Stimulated activated CD8-positive, alpha-beta memory T cell treated with anti-CD3 and anti-CD28 coated beads, Interleukin-15, amount 100 ng/mL, for 24 hours (primary cell): ENCODE measurements at places on chromosomes 3 and 15.

DNA sequence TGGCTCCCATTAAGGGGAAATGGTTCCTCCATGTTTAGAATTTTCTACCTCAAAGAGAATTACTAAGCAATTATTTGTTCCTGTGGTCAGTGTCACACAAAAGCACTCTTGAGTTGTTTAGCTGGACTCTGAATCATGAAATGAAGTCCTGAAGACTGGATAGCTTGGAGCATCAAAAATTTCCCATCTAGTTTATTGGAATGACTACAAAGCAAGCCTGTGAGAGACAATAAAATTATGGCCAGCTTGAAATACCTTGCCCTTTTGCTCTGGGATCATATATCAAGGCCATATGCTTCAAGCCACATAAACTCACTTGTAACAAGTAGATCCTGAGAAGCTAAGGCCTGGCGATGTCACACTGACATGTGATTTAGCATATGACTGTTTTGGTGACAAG lies 292.3 kb downstream of the TIGIT start:
- no peak for DNase-seq

GRCh38 chr3:114756506-114757279 lies 390.4 kb downstream of the ZBTB20 start:
- no peak for DNase-seq

GRCh38 chr3:63976161-63976871 lies 47.0 kb downstream of the PSMD6 start:
- no peak for DNase-seq

- DNase-seq, result no peak
Observed at GRCh38 chr3:187968883-187969580, 184.9 kb upstream of the LPP start.

- no peak for DNase-seq
Observed at GRCh38 chr3:170759511-170760173, 110.4 kb downstream of the RPL22L1 start.

DNA sequence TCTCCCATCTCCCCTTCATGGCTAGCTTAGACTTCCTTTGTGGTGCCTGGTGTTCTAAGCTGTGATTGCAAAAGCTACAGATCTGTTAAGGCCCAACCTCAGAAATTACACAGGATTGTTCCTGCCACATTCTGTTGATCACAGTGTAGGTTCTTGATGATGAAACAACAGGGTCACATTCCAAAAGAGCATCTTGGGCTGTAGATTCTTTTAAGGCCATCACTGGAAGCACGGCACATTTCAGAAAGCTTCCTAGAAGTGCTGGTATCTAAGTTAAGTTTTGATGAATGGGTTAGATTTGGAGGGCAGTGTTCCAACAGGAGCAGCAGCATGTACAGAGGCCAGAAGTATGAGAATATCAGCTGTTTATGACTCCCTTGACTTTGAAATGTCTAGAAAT lies 107.5 kb upstream of the SKOR1 start:
- no peak for DNase-seq

GRCh38 chr15:47718497-47719437 lies 1.5 kb downstream of the SEMA6D start:
- no peak for DNase-seq

DNA sequence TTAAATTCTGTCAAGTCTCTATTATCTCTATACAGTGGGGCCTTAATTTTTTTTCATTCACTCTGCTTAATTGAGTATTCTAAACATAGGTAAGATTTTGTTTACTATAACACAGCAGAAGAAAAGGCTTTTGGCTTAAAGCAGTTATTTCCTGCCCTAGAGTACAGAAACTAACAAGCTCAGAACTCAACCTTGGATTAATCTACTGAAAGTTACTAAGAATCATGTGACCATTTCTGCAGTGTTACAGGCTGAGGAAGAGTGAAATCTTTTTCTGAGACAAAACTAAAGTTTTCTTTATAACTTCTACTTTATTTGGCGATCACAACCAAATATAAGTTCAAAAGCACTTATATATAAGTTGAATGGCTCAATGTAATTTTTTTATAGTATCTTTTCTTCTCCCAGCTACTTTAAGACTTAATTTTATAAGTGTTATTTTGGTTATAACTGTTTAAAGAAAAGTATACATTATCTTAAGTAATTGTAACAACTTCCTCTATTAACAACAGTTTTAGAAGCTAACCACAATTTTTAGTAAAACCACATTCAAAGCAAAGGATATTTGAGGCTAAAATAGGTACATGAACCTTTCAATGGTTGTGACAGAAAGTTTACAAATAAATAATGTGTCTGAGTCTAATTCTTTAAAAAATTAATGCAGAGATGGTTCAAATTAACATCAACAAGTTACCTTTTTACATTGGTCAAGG lies 240.6 kb upstream of the NAALADL2 start:
- no peak for DNase-seq

DNA sequence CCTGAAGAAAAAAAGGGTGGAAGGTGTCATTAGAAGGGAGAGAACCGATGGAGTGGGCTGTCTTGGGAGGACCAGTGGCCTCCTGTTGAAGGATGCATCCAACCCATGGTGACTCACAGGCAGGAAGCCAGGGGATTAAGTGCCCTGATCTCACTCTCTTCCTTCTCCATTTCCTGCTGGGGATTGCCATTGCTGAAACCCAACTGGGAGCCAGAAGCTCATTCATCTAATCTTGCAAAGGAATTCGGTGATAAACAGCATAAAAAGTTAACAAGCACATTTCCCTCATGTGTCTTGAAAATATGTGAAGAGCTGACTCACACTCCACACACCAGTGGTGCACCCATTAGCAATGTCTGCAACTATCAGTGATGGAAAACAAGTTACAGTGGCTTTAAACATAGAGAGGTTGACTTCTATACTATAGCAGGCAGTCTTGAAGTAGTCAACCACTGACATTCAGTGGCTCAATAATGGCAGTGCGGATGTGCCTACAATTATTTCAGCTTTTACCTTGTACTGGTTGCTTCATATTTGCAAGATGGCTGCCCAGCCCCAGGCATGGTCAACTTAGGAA lies 12.8 kb upstream of the CSRNP1 start:
- DNase-seq, result no peak

GRCh38 chr3:116433552-116433951 lies 11.7 kb downstream of the LSAMP start:
- DNase-seq, result no peak

DNA sequence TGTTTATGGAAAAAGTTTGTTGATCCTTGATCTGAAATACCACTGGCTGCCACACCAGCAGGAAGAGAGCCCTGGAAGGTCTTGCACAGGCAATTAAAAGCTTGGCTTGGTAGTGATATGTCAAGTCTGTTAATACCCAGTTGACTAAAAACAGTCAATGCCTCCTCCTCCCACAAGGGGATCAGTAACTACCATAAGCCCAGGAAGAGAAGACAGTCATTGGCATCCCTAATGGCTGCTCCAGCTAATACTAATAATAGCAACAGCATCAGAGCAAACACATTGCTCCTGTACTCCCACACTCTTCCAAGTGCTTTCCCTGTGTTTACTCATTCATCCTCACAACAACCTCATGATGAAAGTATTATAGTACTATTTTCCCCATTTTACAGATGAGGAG lies 528.6 kb downstream of the TAFA4 start:
- no peak for DNase-seq

DNA sequence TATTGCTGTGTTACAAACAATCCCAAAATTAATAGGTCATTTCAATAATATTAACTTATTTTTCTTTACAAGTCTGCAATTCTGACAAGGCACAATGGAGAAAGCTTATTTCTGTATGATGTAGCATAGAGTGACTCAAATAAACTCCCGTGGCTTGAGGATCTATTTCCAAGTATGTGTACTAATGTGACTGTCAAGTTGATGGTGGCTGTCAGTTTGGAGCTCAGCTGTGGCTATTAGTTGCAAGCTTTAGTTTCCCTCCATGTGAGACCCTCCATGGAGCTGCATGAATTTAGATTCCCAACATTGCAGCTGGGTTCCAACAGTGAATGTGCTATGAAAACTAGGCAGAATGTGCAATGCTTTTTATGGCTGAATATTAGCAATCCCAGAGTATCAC lies 515.5 kb upstream of the GBE1 start:
- no peak for DNase-seq

- no peak for DNase-seq
Observed at GRCh38 chr3:124919756-124920155, 14.8 kb downstream of the MUC13 start.

- no peak for DNase-seq
Observed at GRCh38 chr3:7282988-7283387, 422.1 kb downstream of the GRM7 start.

GRCh38 chr15:77025941-77026411 lies 31.1 kb downstream of the PSTPIP1 start:
- no peak for DNase-seq

GRCh38 chr15:49464522-49464921 lies 41.5 kb downstream of the FGF7 start:
- DNase-seq, result no peak

DNA sequence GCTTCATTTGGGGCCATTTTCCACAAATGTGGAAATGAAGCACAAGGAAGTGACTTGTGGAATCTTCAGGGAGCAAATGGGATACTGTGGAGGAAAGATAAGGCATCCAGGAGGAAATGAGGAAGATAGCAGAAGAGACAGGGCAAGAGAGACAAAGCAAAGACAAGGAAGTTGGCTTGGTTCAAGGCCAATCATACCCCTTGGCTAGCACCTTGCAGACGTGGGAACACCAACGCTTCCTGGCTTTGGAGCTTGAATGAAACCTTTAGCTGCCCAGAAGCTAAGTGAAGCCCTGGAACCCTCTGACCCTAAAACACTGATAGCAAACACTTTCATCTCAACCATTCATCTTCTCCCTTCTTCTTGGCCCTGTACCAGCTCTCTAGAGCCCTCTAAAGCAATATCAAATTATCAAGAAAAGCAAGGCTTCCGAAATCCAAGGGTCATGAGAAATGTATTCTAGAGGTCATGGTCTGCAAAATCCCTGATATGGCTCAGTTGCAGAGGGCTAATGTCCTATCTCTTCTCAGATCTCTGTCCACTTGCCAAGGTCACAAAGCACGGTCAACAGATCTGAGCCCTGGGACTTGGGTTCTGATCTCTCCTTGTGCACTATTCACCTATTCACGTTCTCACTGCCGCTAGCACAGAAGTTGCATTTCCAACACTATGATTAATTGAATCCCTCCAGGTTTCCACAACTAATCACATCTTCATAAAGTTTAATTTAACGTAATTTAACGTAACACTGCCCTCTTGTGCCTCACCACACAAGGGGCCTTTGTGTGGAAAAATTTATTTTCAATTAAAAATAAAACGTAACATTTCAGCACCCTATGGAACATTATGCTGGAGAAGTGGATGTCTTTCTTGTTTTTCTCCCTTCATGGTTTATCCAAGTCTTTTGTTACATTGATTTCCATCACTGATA lies 557.6 kb upstream of the ADAMTS9 start:
- no peak for DNase-seq

DNA sequence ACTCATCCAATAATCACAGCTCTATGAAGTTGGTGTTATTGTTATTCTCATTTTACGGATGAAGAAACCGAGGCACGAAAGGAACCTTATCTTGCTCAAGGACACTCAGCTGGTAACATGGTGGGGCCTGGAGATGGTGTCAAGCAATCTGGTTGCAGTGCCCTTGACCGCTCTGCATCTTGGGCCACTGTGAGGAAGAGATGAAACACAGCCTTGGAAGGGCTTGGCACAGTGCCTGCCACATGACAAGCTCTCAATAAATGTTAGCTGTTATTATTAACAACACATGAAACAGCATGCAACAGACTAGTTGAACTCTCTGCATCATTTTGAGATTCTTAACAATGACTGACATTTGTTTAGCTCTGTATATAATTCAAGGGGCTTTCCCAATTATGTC lies 10.1 kb upstream of the ITGA11 start:
- no peak for DNase-seq

DNA sequence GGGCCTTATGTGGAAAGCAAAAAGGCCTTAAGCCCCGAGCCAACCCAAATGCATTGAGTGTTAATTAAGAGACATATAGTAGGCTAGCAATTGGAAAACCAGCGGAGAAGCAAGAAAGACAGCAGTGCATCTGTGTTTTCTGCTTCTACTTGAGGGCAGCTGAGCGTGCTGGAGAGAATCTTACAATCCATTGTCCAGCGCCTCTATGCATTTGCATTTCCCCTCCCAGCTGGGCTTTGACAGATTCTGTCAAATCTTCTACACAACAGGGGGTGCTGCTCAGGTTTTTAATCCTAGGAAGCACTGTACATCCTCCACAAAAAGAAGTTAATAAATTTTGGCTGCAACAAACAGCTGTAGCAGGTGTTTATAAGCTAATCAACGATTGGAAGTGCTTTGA lies 23.9 kb downstream of the SSR3 start:
- no peak for DNase-seq

- DNase-seq, result no peak
Observed at GRCh38 chr3:49132437-49133225, at the start of gene LAMB2. Gene LAMB2, minus strand, starts transcription at chr3:49133050. Its CDS starts 183 bp downstream, at chr3:49132867.

- no peak for DNase-seq
Observed at GRCh38 chr3:4340411-4341335, 37.5 kb downstream of the SETMAR start.
